Omental fat pad (tissue), 4 donors: ENCODE measurements at places on chromosomes 7 and 10.

- DNase-seq: no peak
These were observed 5.9 kb upstream of the LRRC18 start for GRCh38 chr10:48945441-48946130.

GRCh38 chr7:4726566-4726965 lies 44.5 kb downstream of the FOXK1 start:
- DNase-seq: no peak

GRCh38 chr10:324593-324992 lies 189.3 kb downstream of the ZMYND11 start:
- no peak for DNase-seq

- DNase-seq: no peak
These were observed 157.3 kb upstream of the PPP2R2D start for GRCh38 chr10:131743190-131744151.

DNA sequence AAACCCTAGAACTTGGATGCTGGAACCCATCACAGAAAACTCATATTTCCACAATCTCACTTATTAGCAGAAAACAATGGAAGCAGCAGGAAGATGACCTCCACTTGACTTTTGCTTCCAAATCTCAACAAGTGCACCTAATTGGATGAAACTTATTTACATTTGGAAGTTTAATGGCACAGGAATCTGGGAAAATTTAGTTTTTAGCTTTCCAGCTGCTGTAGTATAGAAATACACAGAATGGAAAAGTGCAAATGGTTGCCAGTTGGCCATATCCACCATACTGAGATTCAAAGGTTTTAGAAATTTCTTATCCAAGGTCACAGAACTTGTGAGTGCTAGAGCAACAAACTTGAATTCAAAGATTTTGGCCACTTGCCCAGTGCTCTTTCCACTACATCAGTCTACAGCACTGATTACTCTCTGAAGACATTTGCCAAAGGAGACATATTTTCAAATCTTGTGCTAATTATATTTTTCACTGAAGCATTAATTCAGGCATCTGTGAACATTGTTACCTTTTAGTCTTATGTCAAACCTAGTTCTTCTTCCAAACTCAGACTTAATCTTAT lies 9.3 kb upstream of the AHR start:
- DNase-seq: no peak

- DNase-seq: no peak
These were observed 980.1 kb downstream of the KCNMA1 start for GRCh38 chr10:76657337-76658012.

DNA sequence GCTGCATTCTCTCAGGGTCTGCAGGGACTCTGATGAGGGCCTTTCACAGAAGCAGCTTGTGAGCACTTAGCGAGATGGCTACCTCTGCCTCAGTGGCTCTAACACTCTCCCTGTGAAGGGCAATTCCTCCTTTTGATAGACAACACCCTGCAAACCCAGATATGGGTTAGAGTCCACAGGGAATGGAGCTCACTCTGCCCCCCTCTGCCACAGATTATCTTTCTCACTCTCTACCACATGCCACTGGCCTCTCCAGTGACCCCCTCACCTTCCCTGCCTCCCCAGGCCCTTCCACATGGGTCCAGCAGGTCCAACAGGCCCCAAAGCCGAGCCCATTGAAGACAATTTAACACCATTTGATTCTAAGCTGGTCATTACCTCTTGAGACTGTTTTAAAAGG lies 72.1 kb downstream of the CCDC3 start:
- no peak for DNase-seq

- DNase-seq: peak; percentile 83
These were observed 56.5 kb upstream of the PCGF5 start for GRCh38 chr10:91163869-91164474.

GRCh38 chr10:19762026-19762425 lies 54.2 kb upstream of the PLXDC2 start:
- no peak for DNase-seq

DNA sequence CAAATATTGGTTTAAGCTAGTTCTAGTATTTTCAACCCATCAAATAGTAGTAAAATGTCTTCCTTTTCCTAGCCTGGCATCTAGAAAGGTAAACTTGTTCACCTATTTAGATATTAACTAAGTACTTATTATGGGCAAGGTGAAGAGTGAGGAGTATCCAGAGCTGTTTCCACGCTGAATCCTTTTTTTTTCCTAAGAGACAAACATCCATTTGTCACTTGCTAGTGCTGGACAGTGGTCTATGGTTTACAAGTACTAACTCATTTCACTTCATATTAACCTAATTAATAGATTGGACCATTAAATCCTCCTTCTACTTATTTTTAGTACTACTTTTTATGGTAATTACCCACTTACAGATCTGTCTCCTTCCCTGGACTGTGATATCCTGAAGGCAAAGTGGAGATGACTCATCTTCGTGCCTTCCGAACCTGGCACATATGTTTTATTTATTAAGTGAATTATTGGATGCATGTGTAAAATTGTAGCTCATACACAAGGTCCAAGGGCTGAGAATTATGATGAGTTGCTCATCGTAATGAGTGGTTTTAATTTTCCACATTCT lies 159.6 kb upstream of the IGFBP3 start:
- no peak for DNase-seq

DNA sequence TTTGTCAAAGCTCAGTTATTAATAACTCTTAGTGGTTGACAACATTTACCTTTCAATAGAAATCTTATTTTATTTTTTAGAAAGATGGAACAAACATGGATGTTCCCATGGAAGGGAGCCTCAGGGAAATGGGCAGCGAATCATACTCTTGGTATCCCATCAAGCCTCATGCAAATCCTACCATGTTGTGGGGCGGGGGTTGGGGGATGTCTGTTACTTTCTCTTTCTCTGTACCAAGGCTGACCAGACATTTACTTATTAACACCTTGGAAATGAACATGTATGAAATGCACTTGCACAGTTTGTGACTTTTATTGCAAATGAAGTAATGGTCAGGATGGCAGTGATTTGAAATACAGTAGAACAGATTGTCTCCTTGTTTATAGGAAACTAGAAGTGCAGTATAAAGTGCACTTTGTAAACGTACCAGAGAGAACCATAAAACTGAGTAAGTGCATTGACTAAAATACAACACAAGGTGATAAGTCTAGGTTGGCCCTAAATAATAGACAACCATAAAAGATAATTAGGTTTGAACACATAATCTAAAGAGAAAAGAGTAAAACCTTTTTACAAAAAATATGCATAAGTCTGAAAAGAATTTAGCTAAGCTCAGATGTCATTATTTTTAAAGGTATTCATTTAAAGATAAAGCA lies 32.4 kb downstream of the SEMA3D start:
- no peak for DNase-seq

DNA sequence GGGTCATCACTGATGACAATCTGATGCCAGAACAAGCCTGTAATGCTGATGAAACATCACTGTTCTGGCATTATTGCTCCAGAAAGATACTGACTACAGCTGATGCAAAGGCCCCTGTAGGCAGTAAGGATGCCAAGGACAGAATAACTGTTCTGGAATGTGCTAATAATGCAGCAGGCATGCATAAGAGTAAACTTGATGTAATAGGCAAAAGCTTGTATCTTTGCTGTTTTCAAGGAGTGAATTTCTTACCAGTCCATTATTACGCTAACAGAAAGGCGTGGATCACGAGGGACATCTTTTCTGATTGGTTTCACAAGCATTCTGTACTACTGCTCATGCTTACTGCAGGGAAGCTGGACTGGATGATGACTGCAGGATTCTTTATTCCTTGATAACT lies 18.7 kb downstream of the LCOR start:
- DNase-seq: no peak

- no peak for DNase-seq
These were observed 306.8 kb downstream of the ETV1 start for GRCh38 chr7:13682626-13683025.

DNA sequence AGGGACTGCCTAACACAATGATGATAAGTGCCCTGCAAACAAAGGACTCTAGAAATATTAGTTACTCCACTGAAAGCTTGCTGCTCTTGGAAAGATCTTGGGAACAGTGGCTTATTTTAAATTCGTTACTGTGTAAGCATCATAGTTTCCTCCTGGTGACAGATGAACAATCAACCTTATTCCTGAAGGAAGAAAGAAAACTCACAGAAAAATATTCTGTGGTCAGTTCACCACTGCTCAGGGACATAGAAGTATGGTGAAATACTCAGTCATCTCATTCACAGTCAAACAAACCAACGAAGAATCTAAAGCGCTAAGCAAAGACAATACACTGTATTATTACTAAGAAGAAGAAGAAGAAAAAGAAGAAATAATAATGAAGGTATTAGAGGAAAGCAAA lies 27.8 kb downstream of the MKX start:
- DNase-seq: no peak

GRCh38 chr10:972763-973162 lies 15.5 kb upstream of the GTPBP4 start:
- no peak for DNase-seq

- no peak for DNase-seq
These were observed 655.0 kb upstream of the ADARB2 start for GRCh38 chr10:2392145-2392812.

- DNase-seq: peak; percentile 29
These were observed 36.2 kb upstream of the GTF2IRD1 start for GRCh38 chr7:74417419-74417971.

GRCh38 chr7:150947241-150947745 lies 30.8 kb downstream of the KCNH2 start:
- DNase-seq: no peak

GRCh38 chr7:2000746-2001321 lies 231.9 kb downstream of the MAD1L1 start:
- no peak for DNase-seq

DNA sequence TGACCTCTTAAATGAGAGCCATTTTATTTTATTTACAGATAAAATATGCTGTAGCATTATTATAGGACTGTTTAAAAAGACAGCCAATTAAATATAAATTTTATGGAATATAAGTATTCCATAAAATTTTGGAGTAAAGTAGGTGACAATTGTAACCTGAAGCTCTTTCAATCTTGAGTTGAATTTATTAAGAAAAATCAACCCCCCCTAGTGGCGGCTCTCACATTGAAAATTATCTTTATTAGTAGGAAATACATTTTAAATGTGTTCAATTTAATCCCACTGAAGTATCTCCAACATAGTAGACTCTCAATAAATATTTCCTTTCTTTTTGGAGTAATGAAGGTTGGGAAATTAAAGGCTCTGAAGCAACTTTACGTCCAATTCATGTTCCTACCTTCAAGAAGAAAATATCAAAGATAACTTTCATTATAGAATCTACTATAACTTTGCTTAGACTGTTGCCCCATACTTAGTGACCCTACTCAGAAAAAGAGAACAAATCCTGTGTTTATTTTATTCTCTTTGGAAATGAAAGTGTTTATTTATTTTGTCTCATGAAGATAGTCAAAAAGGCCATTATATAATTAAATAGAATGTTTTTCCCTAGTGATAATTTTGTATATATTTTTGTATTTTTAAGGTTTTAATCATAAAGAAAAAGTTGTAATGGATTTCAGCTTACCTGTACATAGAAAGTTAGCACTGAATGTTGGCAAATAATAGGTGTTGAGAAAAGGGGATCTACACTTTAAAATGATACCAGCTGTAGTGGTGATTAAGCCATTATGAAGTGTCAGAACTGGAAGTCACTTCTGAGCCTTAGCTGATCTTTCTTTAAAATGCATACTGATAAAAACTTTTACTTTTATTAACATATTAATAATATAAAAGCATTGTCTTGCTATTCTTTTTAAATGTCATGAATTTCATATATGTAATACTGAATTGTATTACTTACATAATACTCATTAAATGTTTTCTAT lies 3.3 kb downstream of the AHR start:
- DNase-seq: peak; percentile 58

- DNase-seq: no peak
These were observed 99.5 kb downstream of the CCNY start for GRCh38 chr10:35435824-35436223.

- no peak for DNase-seq
These were observed 168.1 kb downstream of the GPR37 start for GRCh38 chr7:124597509-124597908.

GRCh38 chr7:1927937-1928644 lies 258.0 kb downstream of the ELFN1 start:
- no peak for DNase-seq

DNA sequence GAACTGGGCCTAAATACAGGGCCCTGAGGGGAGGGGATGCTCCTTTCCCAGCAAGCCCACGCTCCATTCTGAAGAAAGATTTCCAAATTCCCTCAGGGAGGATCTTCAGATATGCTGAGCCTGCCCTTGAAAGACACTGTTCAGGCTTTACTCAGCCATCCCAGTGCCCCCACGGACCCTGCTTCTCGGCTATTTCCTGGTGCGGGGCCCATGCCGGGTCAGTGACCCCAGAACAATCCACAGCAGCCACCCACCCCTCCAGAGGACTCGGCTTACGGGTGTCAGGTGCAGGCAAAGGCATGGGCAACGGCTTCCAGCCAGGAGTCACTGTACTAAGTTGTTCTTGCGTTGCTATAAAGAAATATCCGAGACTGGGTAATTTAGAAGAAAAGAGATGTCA lies 137.1 kb downstream of the OAT start:
- no peak for DNase-seq

DNA sequence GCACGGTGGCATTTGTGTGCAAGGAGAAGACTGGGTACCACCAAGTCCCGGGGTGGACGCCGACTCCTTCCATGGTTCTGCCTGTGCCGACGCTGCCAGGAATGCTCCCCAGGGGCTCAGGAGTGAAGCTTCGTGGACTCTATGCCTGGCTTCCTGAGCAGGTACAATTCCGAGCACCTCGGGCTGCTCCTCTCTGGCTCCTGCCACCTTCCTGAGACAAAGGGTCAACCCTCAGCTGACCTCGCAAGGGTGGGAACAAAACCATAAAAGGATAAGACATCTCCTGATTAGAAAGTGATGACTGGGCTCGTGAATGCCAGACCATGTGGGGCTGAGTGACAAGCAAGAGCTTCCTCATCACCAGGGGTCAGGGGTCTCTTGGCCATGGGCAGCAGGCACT lies 31.8 kb downstream of the CALML3 start:
- no peak for DNase-seq

DNA sequence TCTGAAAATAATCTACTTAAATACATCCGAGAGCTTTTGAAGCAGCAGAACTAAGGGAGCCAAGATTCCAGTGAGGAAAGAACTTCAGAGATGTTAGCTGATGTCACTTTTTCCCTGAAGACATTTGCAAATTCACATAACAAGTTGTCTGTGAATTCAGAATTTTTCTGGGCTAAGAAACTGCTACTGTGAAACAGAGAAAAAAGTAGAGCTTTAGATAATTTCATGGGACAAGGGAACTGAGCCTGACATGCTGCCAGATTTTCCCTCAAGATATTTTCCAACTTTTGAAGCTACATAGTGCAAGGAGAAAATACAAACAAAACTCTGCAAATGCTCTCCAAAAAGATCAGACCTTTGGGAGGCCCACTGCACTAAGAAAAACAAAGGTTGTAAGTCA lies 484.2 kb downstream of the ANKRD7 start:
- DNase-seq: no peak

DNA sequence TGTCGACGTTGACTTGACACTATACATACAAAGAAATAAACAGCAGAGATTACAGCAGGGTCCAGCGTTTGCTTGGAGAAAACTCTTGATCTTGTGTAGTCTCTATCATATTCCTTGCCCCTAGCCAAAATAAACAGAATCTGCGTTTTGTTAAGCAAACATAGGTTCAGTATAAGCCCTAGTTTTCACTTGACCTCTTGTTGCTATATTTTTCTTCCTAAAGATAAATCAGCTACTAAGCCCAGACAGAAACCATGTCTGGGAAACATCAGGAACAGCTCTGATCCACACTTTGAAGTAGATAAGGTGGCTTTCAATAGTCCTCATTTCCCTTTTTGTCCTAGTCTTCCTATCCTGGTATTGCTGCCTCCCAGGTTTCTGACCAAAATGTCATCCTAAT lies 328.2 kb upstream of the MAGI2 start:
- no peak for DNase-seq
